ENCODE measurements at places on chromosomes 7 and 10.

DNA sequence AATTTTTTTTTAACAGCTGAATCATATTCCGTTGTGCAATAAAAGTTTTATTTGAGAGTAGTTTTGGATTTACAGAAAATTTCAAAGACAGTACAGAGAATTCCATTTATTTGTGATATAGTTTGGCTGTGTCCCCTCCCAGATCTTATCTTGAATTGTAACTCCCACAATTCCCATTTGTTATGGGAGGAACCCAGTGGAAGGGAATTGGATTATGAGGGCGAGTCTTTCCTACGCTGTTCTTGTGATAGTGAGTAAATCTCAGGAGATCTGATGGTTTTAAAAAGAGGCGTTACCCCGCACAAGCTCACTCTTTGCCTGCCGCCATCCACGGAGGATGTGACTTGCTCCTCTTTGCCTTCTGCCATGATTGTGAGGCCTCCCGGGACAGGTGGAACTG, 228.0 kb upstream of the MAGI2 start:
- DNase-seq: no peak

GRCh38 chr7:131527456-131527855, 29.0 kb downstream of the PODXL start:
- DNase-seq: no peak

GRCh38 chr7:64886956-64887545, 16.0 kb upstream of the ZNF273 start:
- DNase-seq: no peak

- DNase-seq: no peak
Observed at GRCh38 chr7:82950436-82950835, 212.2 kb downstream of the PCLO start.

- no peak for DNase-seq
Observed at GRCh38 chr10:48364659-48365405, 58.4 kb downstream of the MAPK8 start.

- no peak for DNase-seq
Observed at GRCh38 chr7:77904252-77904651, 105.7 kb downstream of the PHTF2 start.

DNA sequence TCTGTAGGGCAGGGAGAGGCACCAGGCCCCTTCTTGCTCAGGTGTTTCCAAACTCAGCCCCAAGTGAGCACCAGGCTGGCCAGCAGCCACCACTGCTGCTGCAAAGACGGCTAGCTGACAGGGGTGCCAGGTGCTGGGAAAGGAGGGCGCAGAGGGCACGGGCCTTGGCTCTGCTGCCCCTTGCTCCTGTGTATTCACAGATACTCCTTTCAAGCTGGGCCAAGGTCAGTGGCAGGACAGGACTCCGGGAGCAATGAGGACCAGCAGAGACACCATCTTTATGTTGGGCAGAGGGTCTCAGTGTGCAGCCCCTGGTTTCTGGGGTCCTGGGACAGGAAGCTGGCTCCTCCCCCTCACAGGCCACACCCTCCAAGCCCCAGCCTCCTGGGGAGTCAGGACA, 110.1 kb downstream of the SMURF1 start:
- DNase-seq: no peak

DNA sequence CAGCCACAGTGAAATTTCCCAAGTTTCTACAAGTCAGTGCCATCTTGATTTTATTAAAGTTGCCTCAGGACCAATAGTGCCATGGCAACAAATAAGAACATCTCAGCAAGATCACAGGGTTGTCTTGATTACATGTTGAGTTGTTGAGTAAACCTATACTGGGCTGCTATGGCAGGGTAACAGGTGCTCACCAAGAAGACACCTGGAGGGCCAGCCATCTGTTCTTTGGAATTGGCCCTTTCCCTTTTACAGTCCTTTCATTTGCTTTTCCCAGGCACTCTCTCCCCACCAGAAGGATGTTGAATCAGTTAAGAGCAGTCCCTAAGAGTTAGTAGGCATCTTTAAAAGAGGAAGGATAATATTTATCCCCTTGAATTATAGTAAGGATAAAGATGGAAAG, 582.0 kb downstream of the TNS3 start:
- no peak for DNase-seq

- no peak for DNase-seq
Observed at GRCh38 chr7:137930581-137930980, 71.3 kb downstream of the CREB3L2 start.

GRCh38 chr10:119301397-119301796, 94.0 kb downstream of the GRK5 start:
- DNase-seq: peak; percentile 69

DNA sequence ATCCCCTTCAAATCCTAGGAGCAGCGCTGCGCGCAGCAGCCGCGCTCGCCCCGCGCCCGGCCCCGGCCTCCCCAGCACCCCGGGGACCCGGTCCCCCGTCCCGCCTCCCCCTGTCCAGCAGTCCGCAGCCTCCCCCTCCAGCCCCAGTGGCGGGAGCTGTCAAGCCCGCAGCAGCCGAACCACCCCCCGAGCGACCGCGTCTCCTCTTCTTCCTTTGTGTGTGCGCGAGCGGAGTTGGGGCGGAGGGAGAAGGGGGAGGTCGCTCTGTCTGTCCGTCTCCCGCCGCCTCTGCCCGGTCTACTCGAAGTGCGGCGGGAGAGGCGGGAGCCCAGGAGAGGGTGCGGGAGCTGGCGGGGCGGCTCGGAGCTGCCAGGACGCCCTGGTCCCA, 375 bp upstream of the CHN2 start:
- DNase-seq: no peak

DNA sequence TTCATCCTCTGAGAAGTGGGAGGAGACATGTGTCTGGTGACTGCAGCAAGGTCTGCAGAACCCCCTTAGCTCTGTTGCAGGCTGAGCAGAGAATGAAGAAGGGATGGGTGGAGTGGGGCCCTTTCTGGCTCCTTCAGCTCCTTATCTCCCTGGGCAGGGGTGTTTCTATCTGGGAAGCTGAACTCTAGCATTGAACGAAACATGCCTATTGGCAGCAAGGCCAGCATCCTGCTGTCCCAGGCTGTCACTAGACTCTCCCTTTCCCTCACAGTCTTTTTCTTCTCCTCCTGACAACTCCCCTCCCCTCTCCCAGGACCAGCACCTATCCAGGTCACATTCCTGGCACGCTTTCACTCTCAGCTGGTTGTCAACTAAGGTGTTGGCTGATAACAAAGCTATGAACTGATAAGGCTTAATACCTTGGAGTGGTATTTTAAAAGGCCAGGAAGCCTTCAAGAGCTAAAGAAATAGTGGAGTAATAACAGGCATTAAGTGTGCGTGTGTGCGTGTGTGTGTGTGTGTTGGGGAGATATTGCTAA, 128.8 kb upstream of the FZD8 start:
- DNase-seq: no peak

GRCh38 chr7:2081526-2082135, 151.1 kb downstream of the MAD1L1 start:
- no peak for DNase-seq
